ENCODE measurements at places on chromosomes 4 and X.
A peak's percentile ranks its signal among the peaks of the same experiment; 100 is the strongest.

GRCh38 chrX:53940180-53940579 is 104.1 kb downstream of the PHF8 start:
- DNase-seq: no peak

DNA sequence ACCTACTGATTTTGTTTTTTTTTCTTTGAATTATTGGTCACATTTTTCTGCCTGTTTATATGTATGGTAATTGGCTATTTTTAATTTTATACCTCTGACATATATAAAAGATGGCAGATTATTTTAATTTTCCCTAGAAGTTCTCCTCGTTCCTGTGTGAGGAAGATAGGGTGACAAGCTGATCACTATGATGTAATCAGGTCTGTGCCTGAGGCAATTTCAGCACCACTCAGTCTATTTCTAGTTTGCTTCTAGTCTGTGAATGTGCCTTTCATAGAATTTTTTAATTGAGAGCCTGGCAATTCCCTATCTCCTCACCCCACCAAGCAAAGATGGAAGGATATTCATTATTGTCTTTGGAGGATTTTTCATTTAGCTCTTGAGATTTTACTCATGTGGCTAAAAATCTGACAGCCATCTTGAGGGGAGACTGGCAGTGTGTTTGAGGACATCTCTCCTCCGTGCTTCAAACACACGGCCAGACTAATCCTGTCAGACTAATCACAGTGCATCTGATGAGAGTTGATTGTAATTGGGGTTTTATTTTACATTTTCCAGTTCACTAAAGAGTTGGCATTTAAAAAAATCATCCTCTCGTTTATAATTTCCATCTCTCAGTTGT is 500.3 kb downstream of the TRIML1 start:
- no peak for DNase-seq

- DNase-seq: no peak
These were observed 3.2 kb upstream of the IL1RAPL1 start for GRCh38 chrX:28584025-28584424.

GRCh38 chrX:9609987-9610386 is 145.1 kb downstream of the TBL1X start:
- no peak for DNase-seq

DNA sequence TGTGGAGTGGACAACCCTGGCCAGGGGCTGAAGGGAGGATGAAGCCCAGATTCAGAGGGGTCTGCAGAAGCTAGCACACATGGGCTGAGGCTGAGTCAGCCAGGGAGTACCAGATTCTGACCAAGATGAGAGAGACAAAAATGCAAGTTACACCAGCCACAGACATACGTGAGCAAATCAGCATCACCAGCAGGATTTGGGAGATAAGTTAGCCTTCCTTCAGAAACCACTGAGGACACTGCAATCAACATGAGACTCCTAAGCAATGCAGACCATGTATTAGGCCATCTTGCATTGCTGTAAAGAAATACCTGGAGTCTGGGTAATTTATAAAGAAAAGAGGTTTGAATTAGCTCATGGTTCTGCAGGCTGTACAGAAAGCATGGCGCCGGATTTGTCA is 57.0 kb upstream of the PAGE5 start:
- DNase-seq: no peak

- no peak for DNase-seq
These were observed 251.8 kb upstream of the FTHL17 start for GRCh38 chrX:31323658-31324057.

GRCh38 chrX:40099055-40099958 is 1.5 kb upstream of the BCOR start:
- peak; percentile 45 for DNase-seq

- DNase-seq: no peak
These were observed 646.9 kb downstream of the FAT4 start for GRCh38 chr4:125961626-125962025.

DNA sequence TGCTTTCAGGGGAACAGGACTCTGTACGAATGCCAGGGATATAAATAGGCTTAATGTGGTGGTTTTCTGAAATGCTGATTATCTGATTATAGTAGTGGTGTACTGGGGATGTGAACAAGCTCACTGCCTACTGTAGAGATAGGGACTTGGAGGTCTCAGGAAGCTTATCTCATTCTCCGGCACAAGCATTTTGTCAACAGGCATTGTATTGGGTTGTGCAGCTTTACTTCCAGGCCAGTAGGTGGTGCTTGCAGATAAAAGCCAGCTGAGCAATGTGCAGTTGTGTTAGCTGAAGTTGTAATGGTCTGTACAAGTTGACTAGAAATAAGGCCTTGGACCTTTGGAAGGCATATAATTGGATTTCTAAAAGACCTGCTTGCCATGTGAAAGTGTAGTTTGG is 49.5 kb upstream of the TMLHE start:
- no peak for DNase-seq

DNA sequence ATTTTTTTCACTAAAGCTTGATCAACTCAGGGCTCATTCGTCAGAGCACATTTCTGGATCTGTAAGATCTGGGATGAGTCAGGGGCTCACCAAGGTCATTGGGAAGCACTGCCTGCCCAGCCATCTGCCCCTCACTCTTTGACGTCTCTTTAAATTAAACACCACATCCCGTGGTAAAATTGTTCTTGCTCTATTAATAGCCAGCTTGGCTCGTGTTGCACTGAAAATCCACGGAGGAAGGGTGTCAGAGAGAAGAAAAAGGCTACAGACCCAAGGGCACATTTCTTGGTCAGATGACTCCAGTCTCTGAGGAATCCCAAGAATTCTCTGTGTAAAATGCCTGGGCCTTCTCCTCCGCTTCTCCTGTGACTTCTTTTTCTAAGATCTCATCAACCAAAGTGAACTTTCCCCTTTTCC is 45.7 kb upstream of the GATB start:
- no peak for DNase-seq

- DNase-seq: no peak
These were observed 79.8 kb downstream of the RLIM start for GRCh38 chrX:74534569-74535038.

DNA sequence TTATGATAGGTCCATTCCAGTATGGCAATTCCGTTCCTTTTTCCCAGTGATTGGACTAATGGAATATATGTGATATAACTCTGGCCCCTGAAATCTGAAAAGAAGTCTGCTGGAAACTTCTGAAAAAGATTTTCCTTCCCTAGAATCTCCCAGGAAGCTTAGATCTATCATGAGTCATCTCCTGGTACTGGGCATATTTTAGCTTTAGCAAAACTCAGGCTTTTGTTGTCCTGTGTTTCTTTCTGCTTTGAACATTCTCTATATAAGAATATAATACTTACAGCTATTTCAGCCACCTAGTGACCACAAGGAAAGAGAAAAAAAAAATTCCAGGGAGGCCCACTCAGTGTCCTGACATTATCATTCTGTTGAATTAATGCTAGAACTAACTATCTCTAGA is 597.2 kb upstream of the GRIA3 start:
- no peak for DNase-seq

GRCh38 chrX:149504226-149504914 is 736 bp downstream of the IDS start:
- DNase-seq: peak; percentile 58

DNA sequence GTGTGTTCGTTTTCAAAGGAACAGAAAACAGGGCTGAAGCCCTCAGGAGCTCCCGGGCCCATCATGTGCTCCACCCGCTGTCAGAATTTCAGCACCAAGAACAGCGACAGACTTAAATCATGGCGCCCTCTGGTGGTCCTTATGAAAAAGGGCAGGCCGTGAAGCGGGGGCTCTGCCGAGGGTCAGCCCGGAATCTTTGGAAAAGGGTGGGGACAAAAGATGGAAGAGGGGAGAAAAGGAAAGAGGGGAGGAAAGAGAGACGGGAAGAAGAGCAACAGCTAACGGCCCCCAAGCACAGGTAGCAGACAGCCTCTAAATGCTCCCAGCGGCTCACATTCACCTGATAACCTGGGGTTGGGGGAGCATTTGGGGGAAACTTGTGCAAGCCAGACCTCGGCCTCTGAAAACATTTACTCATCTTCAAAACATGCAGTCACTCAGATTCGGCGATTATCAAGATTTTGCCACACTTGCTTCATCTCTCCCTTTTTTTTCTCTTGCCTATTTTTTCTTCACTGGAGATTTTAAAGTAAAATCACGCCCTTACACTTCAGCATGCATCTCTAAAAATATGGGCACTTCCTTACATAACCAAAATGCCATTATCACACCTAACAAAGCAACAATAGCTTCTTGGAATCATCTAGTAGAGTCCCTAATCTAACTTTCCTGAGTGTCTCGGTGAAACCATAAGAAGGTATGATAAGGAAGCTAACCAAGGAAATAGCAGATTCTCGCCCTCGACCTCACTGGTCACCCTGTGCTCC is 28.1 kb upstream of the MAN2B2 start:
- DNase-seq: peak; percentile 47

GRCh38 chr4:8759987-8760386 is 111.7 kb downstream of the HMX1 start:
- no peak for DNase-seq

GRCh38 chrX:72467135-72467534 is 105.5 kb downstream of the HDAC8 start:
- DNase-seq: no peak

DNA sequence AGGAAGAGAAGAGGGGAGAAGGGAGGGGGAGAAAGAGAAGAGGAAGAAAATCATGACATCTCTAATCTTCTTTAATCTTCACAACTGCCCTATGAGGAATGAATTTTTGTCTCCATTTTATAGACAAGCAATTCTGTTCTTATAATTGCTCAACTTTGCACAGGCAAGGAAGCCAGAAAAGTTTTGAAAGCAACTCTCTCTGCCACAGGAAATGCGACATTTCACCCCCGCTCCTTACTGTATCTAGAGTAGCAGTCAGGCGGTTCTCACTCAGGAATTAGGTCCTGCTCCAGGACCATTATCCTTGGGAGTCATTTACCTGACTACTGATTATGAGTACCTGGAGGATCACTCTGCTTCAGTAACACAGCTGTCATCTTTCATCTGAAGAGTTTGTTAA is 69.2 kb upstream of the FAM9A start:
- no peak for DNase-seq

- DNase-seq: no peak
These were observed 17.5 kb downstream of the STX18 start for GRCh38 chr4:4524364-4524763.

GRCh38 chrX:111041018-111041462 is 55.0 kb upstream of the PAK3 start:
- DNase-seq: no peak

DNA sequence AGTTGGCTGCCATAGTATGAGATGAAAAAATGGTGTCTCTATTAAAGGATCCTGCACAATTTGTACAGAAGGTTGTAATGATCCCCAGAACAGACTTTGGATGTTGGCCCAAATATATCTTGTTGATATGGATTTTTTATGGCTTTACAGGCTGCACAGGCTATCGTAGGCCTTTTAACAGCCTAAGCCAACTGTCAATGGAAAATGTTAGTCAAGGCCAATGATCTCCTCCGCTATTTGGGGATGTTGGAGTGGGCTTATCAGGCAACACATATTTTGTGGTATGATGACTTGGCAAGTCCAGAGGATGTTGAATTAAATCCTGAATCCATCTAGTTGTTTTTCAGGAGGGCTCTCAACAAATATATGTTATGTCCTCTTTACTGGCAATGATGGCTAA is 42.1 kb downstream of the ZCCHC13 start:
- DNase-seq: no peak

DNA sequence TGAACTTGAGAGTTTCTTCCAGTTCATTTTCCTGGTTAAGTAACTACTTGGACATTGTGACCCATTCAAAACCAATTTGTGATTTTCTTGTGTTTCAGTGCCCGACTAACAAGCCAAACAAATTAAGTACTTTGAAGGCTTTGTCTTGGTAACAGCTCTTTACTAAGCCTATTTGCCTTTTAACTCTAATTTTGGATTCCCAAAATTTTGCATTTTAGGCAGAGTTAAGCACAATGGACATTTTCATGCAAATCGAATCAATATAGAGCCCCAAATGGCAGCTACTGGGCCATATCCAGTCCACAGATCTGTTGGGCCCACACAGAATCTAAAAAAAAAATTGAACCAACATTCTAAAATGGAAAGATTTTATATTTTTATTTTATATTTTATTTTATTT is 31.4 kb upstream of the CHRNA9 start:
- DNase-seq: no peak

DNA sequence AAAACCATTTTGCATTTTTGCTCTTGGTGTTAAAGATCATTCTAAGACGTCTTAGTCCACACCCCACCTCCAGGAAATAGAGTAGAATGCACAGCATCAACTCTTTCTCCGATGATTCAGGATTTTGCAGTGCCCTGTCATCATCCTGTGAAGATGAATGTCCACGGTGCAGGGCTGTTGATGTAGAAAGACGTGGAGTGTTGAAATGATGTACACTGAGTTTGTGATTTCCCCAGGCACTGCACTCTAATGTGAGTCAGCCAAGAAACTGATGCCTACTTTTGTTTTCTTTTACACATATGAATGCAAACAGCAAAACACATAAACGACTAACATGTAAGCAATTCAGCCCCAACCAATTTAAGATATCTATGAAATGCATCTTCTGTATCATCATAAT is 10.5 kb downstream of the LGI2 start:
- DNase-seq: no peak

DNA sequence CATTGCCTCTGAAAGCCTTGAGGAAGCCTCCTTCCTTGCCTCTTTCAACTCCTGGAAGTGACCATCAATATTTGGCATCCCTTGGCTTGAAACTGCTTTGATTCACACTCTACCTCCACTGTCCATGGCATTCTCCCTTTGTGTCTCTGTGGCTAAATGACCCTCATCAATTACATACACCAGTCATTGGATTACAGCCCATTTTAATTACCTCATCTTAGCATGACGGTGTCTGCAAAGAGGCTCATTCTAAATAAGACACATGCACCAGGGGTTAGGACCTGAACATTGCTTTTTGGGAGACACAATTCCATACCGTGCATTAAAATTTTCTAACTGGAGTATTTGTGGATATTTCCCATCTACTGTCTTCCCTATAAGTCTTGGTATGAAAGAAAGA is 60.7 kb upstream of the FAM9A start:
- DNase-seq: no peak

Measured in stimulated activated CD4-positive, alpha-beta T cell treated with anti-CD3 and anti-CD28 coated beads, Interleukin-2, amount 100 ng/mL, for 24 hours (primary cell).